Esophagus squamous epithelium (tissue), 5 donors: ENCODE measurements at places on chromosomes 11 and 22.

DNA sequence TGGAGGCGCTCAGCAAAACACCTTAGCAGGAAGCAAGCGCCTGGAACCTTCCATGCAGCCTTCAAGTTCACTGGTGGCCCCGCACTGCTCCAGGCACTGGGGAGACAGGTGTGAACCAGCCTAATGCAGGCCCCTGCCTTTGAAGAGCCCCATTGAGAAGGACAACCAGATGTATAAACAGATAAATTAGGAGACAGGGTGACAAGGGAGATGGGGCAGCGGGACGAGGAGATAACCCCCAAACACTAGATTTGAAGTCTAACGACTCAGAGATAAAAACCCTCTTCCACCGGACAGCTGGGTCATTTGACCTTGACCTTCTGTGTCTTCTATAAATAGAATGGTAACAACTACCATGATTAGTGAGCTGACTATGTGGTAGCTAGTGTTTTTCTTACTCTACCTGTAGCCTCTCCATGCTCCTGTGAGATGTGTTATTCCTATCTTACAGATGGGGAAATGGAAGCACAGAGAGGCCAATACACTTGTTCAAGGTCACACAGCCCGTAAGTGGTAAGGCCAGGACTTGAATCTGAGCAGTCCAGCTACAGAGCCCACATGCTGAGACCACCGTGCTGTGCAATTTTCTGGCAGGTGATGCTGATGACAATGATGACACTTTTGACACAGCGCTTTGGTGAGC lies 2.0 kb upstream of the PDGFB start:
- DNase-seq: no peak

DNA sequence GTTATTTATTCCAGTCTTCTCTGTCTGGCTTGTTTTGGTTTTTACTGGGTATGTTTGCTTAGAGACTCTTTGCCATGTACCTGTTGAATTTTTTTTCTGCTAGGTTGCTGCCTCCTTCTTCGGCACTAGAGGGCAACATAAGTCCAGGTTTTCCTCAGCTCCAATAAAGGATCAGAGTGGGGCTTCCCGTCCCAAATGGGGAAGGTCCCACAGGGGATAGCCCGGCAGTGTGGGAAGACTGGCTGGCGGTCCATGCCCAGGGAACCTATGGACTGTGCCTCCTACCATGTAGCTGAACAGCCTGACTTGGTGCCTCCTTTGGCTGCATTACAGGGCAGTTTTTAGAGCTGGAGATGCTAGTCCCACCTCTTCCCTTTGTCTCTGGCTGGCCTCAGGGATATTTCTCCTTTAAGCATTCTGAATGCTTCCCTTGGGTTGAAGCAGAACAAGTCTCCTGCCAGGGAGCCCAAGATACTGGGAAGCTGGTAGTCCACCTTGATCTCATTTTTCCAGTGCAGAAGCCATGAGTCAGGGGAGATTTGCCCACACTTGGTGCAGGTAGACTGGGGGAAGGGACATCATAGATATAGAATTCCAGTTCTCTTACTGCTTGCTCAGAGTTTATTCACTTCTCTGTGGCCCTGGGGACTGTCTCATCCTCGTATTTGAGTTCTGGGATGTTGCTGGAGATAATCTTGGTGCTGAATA lies 60.2 kb downstream of the BRD1 start:
- no peak for DNase-seq

- DNase-seq: no peak
These were observed 44.2 kb upstream of the TTLL12 start for GRCh38 chr22:43230971-43231723.

GRCh38 chr11:68693484-68693882 lies 9.1 kb downstream of the GAL start:
- no peak for DNase-seq

GRCh38 chr11:19344661-19345518 lies 104.1 kb upstream of the E2F8 start:
- DNase-seq: no peak

GRCh38 chr11:3161720-3162409 lies 3.2 kb downstream of the OSBPL5 start:
- DNase-seq: no peak

DNA sequence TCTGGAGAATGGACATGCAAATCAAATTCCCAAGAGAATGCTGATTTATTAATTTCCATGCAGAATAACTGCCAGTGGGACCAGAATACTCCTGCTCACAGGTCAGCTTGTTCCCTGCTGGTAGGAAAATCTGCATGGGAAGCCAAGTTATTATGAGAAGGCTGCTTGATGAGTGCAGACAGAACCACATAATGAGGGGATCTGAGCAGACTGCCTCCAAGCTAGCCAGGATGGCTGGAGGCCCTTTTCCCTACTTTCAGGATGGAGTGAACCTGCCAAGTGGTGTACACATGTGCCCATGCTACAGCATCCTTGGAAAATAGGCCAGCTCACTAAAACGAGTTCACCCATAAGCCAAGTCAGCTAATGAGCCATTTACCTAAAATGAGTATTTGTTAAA lies 55.2 kb upstream of the ZBED5 start:
- no peak for DNase-seq

DNA sequence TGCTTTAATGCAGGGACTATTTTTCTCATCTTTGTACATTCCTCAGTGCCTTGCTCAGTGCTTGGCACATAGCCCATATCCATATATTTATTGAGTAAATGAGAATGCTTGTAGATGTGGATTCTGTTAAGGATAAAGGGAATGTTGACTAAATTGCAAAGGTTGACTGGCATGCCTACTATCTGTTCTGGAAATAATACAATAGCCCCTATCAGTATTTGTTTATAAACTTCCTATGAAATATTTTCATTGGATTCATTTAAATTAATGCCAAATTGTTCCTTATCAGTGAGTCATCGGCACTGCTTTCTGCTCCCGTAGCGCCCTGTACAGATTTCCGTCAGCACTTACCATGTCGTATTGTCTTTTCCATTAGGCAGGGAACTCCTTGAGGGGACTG lies 8.0 kb downstream of the RNF121 start:
- no peak for DNase-seq

- no peak for DNase-seq
These were observed 14.3 kb downstream of the PDGFB start for GRCh38 chr22:39230261-39231196.

DNA sequence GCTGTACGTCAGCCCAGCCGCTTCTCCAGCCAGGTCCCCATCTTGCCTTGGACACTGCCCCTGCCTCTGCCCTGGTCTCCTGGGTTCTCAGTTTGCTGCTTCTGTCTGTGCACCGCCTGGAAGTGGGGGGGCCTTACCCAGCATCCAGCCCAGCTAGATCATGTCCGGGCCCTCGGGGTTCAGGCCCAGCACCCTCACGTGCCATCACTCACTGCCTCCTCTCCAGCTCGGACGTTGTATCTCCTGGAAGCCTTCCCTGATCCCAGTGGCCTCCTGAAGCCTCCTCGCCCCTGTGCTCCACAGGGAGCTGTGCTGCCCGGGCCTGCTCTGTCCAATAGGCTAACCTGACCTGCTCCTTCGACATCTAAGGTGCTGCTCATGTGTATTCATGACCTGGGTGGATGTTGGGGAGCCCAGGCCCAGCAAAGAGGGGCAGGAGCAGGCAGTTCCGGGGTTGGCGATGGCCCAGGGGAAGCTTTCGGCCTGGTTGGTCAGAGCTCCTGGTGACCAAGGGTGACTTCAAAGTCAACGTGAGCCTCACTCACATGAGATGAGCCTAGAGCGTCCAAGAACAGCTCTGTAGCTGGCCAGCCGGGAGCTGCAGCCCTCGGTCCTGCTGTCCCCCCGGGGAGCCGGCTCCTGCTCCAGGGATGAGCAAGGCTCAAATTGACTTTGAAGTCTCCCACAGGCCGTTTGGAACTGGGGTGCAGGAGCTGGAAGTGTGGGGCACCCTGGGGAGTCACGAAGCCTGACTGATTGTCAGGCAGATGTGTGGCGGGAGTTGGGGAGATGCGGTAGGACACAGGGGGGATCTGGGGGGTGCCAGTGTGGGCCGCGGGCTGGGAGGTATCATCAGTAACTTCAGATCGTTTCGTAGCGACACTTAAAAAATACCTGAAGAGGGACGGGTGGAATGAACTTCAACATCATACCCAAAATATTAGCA lies 5.2 kb upstream of the ASCL2 start:
- DNase-seq: no peak

DNA sequence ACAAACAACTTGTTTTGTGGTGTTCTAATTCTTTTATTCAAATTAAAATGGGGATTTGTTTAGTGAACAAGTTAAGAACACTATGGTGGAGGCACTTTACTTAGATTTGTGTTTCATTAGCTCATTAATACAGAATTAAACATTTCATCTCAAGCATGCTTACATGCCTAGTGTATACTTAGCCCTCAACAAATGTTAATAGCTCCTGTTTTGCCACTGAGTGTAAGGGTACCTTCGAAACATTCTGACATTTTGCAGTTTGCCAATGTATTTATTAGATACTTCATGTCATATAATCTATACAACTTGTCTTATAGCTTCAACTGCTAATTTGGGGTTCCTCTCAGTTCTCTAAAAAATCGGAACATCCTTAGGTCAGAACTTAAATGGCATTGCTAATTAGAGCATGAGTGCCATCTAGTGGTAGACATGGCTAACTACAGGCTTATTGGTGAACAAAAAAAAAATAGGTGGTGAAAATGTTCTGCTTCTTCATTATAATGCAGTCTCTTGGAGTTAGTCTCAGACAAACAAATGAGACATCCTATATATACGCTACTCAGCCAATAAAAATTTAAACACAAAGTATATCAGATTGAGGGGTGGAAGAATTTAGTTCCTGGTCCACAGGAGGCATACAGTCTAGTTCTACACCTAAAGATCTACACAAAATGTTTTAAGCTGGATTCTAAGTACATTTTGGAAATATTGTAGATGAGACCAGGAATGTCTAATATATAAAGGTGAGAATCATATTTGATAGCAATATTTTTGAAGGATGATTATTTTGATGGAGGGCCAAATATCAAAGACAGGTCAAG lies 4.9 kb upstream of the CNTN5 start:
- DNase-seq: no peak

DNA sequence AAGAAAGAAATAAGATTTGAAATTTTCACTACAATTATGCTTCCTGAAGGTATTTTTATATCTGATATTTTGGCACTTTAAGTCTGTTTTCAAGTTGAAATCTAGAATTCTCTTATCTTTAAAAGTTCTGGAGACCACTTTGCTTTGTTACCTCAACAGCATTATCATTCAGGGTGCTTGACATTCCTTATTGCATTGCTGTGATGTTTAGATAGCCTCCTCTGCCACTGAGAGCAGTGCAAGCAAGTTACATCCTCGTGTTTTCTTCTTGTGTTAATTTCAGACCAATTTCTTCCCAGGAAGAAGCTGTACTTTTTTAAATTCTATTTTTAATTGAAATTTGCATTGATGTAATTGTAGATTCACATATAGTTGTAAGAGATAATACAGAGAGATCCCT lies 333.9 kb upstream of the KIRREL3 start:
- no peak for DNase-seq

GRCh38 chr22:39360674-39361413 lies 11.1 kb downstream of the SYNGR1 start:
- no peak for DNase-seq

DNA sequence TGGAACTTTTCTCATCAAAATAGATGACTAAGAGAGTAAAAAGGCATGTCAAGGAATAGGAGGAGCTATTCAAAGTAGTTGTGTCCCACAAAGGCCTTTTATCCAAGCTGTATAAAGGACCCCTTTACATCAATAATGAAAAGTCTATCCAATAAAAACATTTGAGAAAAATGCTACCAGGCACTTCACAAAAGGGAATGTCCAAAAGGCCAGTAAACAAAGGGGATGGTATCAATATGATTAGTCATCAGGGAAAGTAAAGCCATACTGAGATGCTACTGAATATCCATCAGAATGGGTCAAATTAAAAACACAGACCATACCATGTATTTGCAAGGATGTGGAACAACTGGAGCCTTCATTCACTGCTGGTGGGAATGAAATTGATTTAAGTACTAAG lies 224.9 kb downstream of the NELL1 start:
- no peak for DNase-seq

DNA sequence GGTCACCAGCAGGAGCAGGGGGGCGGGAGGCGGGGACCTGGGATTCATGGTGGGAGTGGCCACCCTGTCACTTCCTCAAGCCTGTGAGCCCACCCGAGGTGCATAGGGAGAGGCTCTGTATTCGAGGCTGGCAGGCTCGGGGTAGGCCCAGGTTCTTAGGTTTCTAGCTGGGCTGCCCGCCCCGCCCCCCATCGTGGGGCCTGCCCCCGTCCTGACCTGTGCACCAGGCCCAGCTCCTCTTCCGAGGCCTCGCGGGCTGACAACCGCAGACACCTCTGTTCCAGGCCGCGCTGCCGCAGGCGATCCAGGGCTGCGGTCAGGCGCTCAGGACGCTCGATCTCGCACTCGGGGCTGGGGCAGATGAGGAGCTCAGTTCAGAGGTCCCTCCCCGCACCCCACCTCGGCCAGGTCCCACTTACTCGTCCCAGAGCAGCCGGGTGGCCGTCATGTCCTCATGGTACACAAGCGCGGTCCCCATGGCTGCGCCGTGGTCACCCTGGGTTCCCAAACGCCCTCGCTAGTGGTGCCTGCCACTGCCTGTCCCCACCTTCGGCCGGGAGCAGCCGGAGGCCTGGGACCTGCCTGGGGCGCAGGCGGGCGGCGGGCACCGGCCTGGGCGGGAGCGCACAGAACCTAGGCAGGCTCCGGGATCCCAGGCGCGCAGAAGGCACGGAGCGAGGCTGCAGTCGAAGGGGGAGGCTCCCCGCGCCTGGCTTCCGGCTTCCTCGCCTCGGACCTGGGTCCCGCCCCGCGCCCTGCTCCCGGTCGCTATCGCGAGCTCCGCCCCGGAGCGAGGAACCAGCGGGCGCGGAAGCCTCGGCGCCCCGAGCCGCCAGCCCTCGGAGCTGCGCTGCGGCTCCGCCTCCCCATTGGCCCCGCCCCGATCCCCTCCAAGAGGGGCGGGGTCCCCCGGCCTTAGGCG lies at the start of gene HDAC10:
Gene HDAC10 (minus strand): TSS at position 711 of the 922 bp plus-strand sequence. CDS start 233 bp downstream, at position 478.
- DNase-seq: no peak

GRCh38 chr11:59182457-59183151 lies 10.7 kb downstream of the DTX4 start:
- no peak for DNase-seq

DNA sequence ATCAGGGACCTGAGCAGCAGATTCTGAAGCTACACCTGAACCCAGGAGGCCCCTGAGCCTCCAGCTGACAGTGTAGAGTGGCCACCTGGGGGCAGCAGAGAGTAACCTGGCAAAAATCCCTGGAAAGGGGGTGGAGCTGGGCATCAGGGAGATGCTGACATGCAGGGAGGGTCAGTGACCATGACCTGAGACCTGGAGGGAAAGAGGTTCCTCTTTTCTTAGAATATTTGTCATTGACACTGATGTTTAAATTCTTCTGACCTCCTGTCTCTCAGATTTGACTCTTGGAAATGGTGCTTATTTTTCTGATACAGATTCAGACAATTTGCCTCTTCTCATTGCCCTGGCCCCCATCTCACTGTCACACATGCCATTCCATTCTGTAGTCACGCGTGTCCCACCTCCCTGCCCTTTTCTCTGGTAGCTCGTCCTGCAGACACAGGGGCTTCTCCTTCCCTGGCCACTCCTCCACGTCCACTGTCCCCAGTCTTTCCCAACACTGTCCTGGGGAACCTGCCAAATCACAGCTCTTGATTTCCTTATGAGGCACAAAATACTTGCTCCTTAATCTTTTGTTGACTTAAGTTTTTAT lies 117.2 kb upstream of the IGLL5 start:
- no peak for DNase-seq

GRCh38 chr22:34160141-34160783 lies 240.0 kb upstream of the LARGE1 start:
- DNase-seq: no peak

GRCh38 chr11:18641677-18642076 lies 7.5 kb upstream of the SPTY2D1 start:
- DNase-seq: no peak
